ENCODE measurements at places on chromosomes 5 and 9.

GRCh38 chr9:112719241-112719691 lies 1.3 kb upstream of the INIP start:
- no peak for DNase-seq

- no peak for DNase-seq
Measured at GRCh38 chr5:94389515-94389899, 228.9 kb downstream of the KIAA0825 start.

DNA sequence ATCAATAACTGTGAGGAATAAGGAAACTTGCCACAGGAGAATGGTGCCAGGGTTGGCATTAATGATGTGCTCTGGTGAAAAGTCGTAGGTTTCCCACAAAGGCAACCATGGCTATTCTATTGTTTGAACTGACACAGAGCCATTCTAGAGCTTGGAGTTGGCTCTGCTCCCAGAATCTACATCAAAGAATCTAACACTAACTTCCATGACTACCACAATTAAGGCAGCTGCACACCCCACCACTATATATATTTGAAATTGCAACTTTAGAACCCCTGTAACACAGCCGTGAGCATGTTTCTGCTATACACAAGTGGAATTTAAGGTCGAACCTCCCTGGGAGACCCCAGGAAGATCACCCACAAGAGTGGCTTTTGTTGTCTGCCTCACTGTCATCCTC lies 89.7 kb upstream of the CCDC152 start:
- DNase-seq = no peak

- no peak for DNase-seq
Measured at GRCh38 chr5:111099058-111099778, 7.1 kb downstream of the WDR36 start.

DNA sequence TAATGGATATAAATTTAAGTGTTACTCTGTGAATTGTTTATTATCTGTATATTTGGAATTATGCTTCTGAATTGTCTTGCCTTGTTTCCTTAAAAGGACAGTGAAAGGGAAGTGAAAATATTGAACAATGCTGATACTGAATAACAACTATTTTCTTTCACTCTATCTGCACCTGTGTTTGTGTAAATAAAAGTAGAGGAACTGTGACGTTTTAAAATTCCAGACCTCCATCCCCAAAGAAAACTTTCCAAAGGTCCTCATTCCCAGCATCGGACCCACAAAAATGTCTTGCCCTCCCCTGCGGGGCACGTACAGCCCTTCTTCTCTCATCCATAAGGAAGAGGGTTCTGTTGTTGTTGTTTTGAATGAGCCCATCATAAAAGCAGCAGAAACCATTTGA lies 100.0 kb downstream of the NLN start:
- DNase-seq = no peak

GRCh38 chr5:41621420-41621819 lies 111.0 kb upstream of the PLCXD3 start:
- no peak for DNase-seq

- DNase-seq = no peak
Measured at GRCh38 chr5:115487756-115488155, 56.8 kb downstream of the FEM1C start.

- DNase-seq = no peak
Measured at GRCh38 chr5:123350742-123351141, 72.5 kb downstream of the CEP120 start.

GRCh38 chr9:14081745-14082144 lies 232.2 kb downstream of the NFIB start:
- DNase-seq = no peak

DNA sequence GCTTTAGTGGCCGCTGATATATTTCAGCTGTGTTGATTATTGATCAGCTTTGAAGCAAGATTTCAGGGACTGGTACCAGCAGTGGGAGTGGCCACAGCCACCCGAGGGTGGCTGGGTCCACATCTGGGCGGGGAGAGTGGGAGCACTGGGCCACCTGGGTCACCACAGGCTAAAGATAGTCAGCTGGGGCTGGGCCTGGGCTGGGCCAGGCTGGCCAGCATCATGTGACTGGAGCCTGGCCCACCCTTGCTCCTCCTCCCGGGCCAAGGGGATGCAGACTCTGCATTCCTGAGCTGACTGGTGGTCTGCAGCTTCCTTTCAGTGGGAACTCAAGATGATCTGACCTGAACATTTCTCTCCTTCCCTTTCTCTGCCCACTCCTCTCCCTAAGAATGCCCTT lies 27.1 kb downstream of the LARP1 start:
- no peak for DNase-seq

- DNase-seq = no peak
Measured at GRCh38 chr9:109473329-109473728, 24.8 kb downstream of the PTPN3 start.

DNA sequence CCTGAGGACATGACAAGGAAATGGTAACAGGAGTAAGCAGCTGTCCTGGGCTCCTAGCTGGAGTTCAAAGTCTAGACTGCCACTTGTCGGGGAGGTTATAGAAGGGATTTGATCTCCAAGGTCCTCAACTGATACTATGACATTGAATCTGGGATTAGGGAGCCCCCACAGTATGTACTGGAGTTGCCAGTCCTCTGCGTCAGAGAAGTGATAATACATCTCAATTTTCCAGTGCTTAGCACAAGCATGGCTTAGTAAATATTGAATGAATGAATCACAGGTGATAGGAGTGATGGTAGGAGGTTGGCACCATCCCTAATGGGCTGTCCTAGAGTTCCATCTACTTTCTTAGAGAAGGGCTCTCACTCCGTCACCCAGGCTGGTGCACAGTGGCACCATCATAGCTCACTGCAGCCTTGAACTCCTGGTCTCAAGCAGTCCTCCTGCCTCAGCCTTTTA lies 6.2 kb upstream of the TPM2 start:
- no peak for DNase-seq

GRCh38 chr5:157485811-157486210 lies 25.8 kb downstream of the NIPAL4 start:
- DNase-seq = no peak

- no peak for DNase-seq
Measured at GRCh38 chr9:123584202-123585176, 228.5 kb downstream of the CRB2 start.

DNA sequence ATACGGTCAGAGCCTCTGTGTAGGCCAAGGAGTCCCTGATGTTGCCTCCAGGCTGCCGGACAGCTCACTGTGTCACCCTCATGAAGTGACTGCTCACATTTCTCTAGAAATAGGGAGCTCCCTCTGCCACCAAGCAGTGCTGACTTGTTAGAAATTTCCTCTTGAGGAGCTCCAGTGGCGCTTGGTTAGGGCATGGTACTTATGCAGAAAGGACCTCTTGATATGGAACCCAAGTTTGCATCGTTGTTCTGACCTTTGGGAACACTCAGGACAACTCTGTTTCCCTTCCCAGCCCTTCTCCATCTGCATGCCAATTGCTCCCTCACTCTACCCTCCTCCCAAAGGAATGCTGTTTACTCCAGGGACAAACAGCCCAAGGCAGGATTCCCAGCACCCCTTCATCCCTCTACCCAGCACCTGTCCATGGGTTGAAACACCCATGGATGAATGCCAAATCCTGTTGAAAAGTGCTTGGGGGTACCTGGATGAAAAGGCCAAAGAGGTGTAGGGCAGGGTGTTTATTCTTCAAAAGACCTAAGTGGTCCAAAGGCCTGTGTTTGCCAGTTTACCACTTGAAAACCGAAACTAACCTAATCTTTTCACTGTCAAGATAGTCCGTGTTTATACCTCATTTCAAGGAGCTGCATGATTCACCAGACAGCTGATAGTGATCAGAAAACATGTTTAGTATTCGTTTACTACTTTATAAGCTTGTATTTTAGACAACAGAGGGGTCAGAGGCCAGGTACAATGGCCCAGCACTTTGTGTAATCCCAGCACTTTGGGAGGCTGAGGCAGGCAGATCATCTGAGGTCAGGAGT lies 51.1 kb downstream of the KLF4 start:
- DNase-seq = no peak

DNA sequence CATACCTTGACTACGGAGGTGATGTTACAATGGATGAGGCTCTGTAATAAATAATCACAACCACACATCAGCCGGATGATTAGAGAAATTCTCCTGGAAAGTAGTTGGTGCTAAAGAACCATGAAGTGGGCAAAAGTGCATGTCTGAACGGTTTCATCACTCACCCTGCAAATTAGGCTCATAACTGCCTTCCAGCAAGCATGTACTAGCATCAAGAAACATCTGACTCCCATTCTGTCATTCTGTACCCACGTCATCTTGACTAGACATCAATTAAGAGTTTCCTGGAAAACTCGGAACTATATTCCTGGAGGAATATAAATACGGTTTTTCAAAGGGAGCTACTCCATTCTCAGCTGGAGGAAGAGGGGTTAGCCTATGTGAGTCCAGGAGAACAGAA lies 52.2 kb downstream of the HSD17B3 start:
- no peak for DNase-seq

DNA sequence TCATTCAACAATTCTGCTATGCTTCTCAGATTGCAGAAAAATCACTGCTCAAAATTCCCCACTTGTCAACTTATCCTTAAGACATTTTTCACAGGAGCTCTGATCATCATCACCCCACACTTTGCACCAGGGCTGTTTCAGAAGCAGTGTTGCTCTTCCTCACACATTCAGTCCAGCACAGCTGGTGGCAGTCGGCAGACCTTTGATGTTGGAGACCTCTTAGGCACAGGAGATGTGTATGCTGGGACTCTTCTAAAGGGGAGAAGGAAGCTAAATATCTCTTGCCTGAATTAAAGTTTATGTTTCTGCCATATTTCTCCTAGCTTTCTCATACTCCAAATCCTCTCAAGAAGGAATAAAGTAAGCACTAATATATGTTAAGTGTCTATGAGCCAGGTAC lies 44.8 kb upstream of the SSBP2 start:
- no peak for DNase-seq

DNA sequence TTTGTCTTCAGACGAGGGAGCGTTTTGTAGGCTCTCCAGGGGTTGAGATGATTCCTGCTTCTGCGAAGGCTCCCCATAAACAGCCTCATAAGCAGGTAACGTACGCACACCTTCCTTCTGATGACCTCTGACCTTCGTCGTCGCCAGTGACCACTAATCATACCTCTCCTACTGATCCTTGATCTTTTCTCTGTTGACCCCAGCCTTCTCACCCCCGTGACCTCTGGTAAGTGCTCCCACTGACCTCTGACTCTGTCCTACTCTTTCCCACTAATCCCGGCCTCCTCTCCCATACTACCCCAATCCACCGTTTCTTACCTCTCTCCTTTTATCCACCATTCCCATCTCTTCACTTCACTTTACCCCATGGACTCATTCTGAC lies 345 bp downstream of the DNAI1 start:
- no peak for DNase-seq

DNA sequence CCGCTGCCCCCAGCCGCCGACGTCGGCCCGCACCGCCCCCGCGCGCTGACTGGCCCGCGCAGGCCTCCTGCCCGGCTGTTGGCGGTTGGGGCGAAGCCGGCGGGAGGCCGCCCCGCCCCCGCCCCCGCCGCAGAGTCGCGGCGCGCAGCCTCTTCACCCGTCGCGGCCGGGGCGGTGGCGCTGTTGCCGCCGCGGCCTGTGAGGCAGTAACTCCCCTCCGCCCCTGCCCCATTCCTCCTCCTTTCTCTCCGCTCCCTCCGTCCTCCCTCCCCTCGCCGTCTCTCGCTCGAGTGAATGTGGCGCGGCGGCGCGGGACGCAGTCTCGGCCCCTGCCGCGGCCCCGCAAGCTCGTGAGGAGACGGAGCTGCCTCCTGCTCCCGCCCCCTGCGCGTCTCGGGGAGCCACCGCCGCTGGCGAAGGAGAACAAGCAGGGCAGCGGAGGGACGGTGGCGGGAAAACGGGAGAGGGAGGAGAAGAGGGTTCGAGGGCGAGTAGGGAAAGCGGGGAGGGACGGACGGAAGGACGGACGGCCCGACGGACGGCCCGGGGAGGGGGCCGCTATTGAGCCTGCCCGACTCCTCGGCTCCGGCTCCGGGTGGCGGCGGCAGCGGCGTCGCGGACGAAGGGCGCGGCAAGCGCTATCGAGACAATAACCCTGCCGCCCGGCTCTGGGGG lies 637 bp upstream of the ERBIN start:
- DNase-seq = peak; percentile 85

DNA sequence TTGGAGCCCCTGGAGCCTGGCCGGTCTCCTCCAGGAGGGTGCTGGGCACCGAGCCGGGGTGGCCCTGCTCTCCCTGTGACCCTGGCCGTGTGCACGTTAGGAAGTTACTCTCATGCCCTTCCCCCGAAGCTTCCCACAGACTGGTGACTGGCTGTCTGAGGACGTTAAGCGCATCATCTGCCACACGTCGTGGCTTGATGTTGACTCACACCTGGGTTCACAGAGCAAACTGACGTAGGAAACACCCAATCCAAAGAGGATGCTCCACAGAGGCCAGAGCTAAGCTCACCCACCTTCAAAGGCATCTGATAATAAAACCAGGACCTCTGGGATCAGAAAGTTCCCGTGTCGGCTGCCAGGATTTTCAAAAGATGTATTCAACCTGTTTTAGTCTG lies 152.9 kb upstream of the PHYKPL start:
- no peak for DNase-seq

GRCh38 chr9:121551985-121552753 lies 52.5 kb upstream of the GGTA1 start:
- no peak for DNase-seq

- DNase-seq = no peak
Measured at GRCh38 chr5:40499007-40499406, 180.7 kb upstream of the PTGER4 start.

- no peak for DNase-seq
Measured at GRCh38 chr5:151344088-151344487, 3.3 kb downstream of the SLC36A2 start.

- DNase-seq = no peak
Measured at GRCh38 chr9:110399983-110400382, 62.3 kb upstream of the TXNDC8 start.

- DNase-seq = no peak
Measured at GRCh38 chr5:1245905-1246576, 20.9 kb downstream of the SLC6A18 start.

DNA sequence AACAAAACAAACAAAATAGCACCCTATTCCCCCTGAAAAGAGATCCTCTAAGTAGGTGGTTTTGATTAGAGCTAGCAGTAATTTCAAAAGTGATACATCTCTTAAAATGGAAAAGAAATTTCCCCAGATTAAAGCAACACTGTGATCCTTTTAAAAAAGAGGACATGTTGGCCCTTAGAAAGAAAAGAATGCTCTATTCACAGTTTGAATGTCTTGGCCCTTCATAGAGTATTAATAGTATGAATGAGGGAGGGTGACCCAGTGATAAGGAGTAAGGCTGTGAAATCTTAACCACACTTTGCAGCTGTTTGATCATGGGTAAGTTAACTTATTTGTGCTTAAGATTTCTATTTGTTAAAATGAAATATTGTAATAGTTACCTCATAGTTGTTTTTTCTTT lies 467.7 kb upstream of the MEF2C start:
- no peak for DNase-seq

DNA sequence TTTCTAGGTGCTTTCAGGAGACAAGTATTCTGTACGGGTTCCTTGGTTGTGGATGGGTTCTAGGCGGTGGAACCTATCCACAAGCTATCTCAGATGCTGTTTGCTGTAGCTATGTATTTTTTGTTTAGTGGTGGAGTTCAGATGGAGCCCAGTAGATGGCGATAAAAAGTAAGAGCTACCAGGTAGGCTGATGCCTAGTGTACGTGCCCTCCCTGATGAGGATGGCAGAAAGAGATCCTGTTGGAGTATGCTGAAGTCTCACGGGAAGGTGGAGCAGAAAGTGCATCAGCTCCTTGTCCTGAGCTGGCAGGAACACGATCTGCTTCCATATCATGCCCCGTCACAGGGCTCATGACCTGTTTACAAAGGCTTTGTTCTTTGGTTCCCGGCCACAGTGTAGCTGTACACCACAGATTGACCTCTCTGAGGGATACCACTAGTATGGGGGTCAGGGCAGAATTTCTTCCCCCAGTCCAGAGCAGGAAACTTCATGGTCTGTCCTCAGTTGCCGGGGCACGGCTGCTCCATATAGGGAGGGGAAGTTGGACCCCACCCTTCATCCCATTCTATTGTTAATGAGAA lies 12.6 kb upstream of the UGT3A2 start:
- DNase-seq = peak; percentile 39
